ENCODE measurements at places on chromosomes 2 and 18.

GRCh38 chr18:24198461-24198860 lies 59.6 kb downstream of the CABYR start:
- no peak for DNase-seq

DNA sequence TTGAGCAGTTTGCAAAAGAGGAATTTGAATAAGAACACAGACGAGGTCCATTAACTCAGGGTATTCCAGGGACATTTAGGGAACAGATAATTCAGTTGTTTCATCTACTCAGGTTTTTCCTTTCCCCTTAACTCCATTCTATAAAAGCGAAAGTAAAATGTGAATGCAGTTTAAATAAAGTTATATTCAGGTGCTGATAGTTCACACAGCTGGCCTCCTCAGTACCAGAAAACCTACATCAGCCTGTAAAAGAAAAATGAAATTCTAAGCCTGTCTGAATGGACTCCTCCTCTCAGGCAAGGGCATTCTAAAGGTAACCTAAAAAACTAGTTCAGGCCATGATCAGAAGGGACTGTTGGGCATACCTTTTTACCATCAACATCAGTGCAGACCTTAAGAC lies 873.8 kb downstream of the SUCLG1 start:
- no peak for DNase-seq

DNA sequence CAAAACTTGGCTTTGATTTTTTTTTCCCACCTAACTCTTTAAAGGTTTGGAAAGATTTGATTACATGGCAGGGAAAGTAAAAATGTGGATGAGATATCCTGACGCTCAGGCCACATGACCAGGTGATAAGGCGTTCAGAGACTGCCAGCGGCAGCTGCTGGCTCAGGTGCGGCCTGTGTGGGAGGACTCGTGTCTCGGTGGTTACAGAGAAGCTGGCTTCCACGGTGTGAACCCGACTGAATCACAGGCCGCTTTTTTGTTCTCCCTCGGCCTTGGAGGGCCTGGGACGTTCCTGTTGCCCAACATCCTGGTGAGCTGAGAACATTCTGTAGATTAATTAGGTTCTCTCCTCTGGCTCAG lies 124.2 kb upstream of the ZNF516 start:
- DNase-seq = peak; percentile 79

DNA sequence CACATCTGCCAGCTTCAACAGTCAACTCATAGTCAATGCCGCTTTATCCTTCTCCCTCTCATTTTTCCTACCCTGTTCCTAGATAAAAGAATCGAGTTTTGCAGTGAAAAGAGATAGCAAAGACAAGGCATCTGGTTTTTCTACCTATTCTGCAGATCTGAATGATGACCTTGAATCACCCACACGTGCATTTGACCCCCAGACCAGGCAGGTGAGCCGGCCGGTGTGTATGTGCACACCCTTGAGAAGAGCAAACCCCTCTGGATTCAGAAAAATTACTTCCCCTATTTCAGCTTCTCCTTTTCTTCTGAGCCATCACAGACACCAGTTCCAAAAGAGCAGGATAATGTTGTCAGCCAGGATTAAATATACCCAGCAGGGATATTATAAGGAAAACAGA lies 115.6 kb upstream of the ST6GAL2 start:
- DNase-seq = no peak

- DNase-seq = no peak
Measured at GRCh38 chr18:47983055-47983454, 52.6 kb upstream of the SMAD2 start.

GRCh38 chr2:6993936-6994335 lies 76.7 kb downstream of the RNF144A start:
- DNase-seq = no peak

DNA sequence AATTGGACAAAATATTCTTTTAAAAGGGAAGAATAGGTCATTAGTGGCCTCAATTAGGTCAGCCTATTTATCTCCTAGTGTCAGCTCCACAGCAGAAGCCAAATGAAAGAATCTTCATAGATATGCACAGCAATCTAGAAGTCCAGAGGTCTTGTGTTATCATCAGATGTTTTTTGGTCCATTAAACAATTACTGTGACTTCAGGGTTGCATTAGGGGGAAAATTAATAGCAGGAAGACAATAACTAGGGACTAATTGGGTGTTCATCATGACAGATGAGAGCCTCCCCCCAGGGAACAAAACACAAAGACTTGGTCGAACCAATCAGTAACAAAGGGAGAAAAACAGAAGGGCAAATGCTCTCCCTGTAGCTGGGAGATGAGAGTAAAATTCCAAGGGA lies 264.7 kb downstream of the PTH2R start:
- no peak for DNase-seq

DNA sequence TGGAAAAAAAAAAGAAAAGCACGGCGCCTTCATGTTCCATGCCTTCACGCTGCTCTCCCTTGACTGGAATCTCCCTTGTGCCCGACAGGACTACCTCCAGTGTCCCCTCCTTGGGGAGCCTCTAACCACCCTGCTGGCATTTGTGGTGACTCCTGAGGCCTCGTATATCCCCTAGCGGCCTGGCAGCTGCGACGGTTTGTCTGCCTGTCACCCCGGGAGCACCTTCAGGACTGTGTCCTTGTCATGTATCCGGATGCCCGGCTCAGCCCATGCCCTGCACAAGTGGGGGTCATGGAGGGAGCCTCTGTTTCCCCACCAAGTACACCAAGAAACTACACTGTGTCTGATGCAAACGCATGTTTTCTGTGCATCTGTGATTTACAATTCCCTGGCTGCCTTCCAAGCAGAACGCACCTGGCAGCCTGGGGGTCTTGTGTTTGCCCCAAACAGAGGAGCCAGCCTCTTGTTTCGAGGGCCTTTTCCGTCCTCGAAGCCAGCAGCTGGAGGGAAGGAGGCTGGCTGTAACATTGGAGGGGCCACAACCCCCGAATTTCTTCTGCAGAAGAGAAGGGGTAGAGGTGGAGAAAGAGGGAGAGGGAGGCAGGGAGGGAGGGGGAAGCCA lies 18.9 kb downstream of the TWIST2 start:
- DNase-seq = no peak

DNA sequence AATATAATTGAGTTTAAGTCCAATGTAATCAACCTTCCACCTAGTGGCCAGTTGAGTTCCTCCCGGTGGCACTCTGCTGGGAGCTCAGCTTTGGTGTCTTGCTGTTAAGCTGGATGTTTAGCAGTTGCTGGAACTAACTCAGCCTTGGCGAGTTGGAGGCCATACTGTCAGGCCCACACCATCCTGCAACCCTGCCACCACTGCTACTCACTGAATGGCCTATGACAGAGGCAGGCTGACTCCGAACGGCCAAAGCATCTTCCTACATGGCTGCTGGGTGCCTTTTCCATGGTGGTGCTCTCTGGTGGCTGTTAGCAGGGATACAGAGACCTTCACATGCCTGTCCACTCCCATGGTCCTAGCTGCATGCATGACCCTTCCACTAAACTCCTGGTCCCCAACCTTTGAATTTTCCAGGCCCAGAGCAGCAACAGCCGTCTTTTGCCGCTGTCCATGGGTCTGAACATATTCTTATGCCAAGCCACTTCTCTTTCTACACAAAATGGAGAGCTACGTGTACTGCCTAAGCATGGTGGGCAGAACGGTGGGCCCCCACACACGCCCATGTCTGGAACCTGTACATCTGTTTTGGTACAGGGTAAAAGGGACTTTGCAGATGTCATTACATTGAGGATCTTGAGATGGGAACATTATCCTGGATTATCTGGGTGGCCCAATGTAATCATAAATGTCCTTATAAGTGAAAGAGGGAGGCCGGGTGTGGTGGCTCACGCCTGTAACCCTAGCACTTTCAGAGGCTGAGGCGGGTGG lies 15.0 kb upstream of the TRAF3IP1 start:
- peak; percentile 15 for DNase-seq

DNA sequence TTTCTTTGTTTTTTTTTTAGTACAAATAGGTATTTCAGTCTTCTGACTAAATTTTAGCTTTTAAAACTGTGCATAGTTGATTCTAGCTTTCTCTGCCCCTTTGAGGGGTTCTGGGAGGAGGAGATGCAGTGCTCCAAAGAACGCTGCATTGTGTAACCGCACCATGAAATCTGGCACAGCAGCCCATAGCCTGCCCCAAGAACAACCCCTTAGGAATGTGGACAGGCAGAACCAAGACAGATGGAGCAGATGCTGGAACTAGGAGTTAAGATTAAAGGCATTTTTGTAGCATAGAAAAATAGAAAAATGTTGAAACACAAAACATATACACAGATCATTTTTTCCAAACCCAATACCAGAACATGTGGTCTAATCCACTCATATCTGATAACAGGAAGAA lies 187.5 kb downstream of the SCG2 start:
- DNase-seq = peak; percentile 85

- no peak for DNase-seq
Measured at GRCh38 chr2:32910883-32911598, 35.7 kb upstream of the LTBP1 start.

DNA sequence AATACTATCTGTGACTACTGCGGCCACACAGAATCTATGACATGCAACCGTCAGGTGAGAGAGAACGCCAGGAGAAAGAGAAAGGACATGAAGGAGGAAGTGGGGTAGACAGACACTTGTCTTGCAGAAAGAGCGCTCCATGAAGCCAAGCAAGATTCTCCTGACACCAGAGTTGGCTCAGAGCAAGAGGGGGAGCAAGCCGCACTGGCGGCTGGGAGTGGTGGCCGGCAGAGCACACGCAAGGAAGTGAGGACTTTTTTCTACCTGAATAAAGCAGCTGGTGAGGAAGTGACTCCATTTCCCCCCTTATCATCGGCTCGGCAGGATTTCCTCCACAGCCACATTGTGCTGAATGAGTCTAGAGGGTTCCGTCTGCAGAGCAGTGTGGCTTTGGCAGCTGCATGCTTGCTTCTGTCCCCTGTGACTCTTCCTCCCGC lies 181.6 kb downstream of the BCL2 start:
- no peak for DNase-seq

GRCh38 chr2:230244211-230244610 lies 18.7 kb downstream of the SP140 start:
- peak; percentile 61 for DNase-seq

DNA sequence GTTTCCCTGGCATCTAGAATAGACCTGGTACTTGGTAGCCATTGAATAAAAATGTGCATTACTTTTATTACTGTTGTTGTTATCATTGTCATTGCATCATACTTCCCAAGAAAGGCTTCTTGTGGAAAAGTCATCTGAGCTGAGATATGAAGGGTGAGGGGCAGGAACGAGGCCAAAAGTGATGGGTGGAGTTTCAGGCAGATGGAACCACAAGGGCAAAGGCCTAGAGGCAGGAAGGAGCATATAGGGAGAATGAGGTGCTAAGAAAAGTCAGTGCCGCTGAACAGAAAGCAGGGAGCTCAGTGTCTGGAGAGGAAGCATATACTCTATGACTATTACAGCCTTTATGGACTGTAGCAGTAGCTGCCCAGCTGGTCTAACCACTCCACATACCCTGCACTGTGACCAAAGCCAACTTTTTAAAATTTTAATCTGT lies 219.3 kb downstream of the SPP2 start:
- peak; percentile 76 for DNase-seq

DNA sequence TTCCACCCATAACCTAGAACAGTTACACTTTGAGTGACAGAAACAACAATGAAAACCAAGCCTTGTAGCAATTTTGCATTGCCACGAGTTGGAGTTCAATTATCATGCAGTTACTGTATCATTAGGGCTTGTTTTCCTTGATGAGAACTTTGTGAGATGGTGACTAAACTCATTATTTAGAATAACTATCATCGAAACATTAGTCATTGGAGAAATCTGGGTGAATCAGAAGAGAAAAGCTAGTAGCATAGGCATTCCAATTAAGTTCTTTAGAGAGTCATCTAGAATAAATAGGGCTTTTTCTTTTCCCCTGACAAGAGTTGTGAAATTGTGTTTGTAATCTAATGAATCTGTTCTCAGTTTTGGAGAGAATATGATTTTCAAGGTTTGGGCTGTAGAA lies 122.8 kb upstream of the DOCK10 start:
- peak; percentile 54 for DNase-seq

DNA sequence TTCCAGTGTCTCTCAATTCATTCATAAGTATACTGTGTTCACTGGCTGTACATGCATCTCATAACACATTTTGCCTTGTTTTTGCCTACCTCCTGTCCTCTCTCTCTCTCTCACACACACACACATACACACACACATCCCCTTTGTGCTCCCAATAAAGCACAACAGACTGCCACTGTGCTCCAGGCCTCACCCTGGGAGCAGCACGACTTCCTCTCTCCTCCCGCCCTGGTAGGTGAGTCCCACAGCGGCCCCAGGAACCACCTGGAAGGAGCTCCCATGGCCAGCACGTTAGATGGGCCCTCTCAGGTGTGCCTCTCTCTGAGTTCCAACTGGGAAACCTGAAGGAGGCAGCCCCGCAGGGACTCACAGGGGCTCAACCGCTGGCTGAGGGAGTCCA lies 65.4 kb downstream of the MARCHF4 start:
- DNase-seq = no peak

DNA sequence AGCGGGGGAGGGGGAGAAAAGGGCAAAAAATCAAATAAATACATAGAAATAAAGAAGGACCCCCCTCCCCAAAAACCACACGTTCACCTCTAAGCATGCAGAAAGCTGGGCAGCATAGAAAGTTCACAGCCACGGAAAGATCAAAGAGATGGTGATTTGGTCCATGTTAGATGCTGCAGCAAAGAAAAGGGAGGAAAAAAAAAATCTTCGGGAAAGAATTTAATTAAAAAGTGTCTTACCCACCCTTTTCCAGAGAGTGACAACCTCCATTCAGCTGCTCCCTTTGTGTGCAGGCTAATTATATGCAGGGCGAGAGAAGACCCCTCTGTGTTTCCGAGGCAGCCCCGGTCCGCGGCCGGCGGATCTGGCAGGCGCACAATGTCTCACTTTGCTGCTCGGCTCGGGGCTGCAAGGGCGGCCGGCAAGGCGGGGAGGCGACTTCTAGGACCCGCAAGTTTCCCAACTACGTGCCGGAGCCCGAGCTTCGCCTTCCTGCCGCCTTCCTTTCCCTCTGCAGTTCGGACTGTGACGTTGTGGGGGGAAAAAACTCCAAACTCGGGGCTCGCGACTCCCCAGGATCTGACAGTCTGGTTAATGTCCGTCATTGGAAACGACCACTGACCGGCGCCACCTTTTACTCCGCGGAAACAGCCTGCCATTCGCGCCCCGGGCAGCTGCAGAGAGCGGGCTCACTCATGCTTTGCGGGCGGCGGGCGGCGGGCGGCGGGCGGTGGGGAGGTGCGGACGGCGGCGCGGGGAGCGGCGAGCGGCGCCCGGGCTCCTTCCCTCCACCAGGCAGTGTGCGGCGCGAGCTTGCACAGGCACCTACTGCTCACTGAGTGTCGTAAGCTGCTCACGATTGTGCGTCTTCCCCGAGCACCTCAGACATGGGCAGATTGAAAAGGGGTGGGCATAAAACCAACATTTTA lies at the start of gene LRRTM1:
Gene LRRTM1, minus strand, starts transcription at position 844 of the 929 bp plus-strand sequence. CDS start 933 bp downstream, outside the sequence.
- no peak for DNase-seq

DNA sequence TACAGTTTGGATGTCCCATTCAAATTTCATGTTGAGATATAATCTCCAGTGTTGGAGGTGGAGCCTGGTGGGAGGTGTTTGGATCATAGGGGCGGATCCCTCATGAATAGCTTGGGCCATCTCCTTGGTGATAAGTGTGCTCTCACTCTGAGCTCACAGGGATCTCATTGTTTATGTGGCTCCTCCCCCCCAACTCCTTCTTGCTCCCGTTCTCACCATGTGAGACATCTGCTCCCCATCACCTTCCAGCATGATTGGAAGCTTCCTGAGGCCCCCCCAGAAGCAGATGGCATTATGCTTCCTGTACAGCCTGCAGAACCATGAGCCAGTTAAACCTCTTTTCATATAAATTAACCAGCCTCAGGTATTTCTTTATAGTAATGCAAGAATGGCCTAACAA lies 3.0 kb upstream of the INPP1 start:
- DNase-seq = peak; percentile 26
